Muscle of leg (tissue), 16 donors: ENCODE measurements at places on chromosomes 6 and 20. TPM values are rescaled to one million over a fixed set of nuclear protein-coding genes. Genes with fewer than 3 reads are reported as not detected.

GRCh38 chr6:38310061-38310460 lies 329.7 kb downstream of the BTBD9 start:
- H3K27me3 ChIP-seq, result no peaks in the 10 kb centered on the region
- no peak overlapping the region for H3K4me3 ChIP-seq
- peaks cover 16% of the 10 kb centered on the region for H3K4me1 ChIP-seq

GRCh38 chr6:138620630-138621029 lies 121.3 kb upstream of the NHSL1 start:
- H3K4me1 ChIP-seq, result no peaks in the 10 kb centered on the region
- no peaks in the 10 kb centered on the region for H3K36me3 ChIP-seq
- no peak overlapping the region for H3K27ac ChIP-seq
- no peaks in the 10 kb centered on the region for H3K27me3 ChIP-seq
- no peak for DNase-seq
- H3K4me3 ChIP-seq, result no peak overlapping the region

DNA sequence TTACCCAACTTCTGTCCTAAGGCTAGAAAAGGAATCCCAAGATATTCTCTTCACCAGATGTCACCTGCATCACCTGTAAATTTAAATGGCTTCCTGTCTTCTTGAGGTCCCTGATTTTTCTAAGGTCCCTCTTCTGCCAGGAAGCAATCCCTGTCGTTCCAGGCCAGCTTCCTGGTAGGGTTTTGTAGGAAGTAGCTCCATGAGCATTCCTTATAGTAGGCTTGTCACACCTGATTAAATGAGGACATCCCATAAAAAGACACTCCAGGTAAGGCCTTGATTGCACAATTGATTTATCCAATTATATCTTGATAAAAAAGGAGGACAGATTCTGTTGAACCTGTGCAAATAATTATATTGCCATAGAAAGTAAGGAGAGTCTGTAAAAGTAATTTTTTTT lies 8.7 kb downstream of the RAB44 start:
- no peak overlapping the region for H3K27ac ChIP-seq
- H3K27me3 ChIP-seq, result no peaks in the 10 kb centered on the region
- H3K4me3 ChIP-seq, result no peak overlapping the region
- H3K4me1 ChIP-seq, result no peaks in the 10 kb centered on the region
- DNase-seq, result no peak

GRCh38 chr6:66328200-66328599 lies 621.2 kb upstream of the EYS start:
- no peaks in the 10 kb centered on the region for H3K4me1 ChIP-seq
- no peak overlapping the region for H3K4me3 ChIP-seq
- no peak for DNase-seq
- no peak overlapping the region for H3K27ac ChIP-seq

- no peaks in the 10 kb centered on the region for H3K27me3 ChIP-seq
- no peaks in the 10 kb centered on the region for H3K4me1 ChIP-seq
- no peaks in the 10 kb centered on the region for H3K36me3 ChIP-seq
Measured at GRCh38 chr20:5061213-5061612, 58.5 kb downstream of the PCNA start.

DNA sequence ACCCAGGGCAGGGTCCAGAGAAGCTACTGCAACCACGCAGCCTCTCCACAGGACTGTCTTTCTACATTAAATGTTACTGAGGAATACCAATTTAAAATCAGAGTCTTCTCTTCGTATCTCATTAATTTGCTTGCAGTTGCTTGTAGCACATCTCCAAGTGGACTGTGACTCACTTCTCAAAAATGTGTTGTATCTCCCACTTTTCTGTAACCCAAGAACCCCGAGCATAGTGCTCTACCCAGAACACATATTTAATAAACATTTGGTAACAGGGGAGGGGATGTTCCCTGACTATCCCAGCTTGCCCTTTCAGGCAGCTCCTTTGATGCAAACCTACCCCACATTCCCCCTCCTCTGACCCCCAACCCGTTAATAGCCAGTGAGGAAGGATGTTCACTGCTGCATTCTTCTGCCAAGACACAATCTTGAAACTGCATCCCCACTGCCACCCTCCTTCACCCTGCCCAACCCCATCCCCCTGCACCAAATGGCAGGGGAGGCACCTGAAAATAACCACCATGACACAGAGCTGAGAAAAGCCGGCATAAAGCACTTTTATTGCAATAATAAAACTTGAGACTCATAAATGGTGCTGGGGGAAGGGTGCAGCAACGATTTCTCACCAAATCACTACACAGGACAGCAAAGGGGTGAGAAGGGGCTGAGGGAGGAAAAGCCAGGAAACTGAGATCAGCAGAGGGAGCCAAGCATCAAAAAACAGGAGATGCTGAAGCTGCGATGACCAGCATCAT lies 24.2 kb downstream of the FKBP1A start:
- peaks cover 45% of the 10 kb centered on the region for H3K36me3 ChIP-seq
- H3K4me3 ChIP-seq, result no peak overlapping the region
- H3K4me1 ChIP-seq, result peaks cover 24% of the 10 kb centered on the region
- no peak overlapping the region for H3K27ac ChIP-seq
- no peak for DNase-seq

OPRM1 gene
- not detected for polyA plus RNA-seq
